ENCODE measurements at places on chromosomes 6 and 20.

DNA sequence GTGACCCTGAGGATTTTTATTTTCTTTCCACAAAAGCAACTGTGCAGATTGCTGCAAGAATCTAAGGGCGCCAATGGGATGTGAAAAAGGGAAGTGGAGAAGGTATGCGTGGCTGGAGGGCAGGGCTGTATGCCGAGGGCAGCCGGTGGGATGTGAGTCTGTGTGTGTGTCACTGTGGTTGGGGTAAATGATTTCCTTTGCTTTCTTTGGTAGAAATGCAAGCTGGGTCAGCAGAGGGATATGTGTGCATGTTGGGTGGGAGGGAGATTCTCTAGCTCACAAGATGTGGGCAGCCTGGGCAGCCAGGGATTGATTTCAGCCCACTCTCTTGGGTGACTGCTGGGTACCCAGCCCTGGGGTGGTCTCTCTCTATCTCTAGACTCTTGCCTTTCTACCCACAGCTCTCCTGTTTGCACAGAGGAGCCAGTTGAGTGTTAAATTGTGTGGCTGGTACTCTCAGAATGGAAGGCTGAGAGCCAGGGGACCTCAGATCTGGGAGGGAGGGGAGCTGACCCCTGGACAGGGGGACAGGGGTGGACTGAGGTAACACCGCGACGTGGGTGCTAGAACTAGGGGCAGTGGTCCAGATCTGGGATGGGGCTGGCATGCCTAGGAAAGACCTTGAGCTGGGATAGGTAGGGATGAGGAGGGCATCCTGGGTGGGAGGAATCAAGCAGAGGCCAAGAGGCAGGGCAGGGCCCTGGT is 136.8 kb upstream of the RNF24 start:
- no peak for DNase-seq

GRCh38 chr6:108667993-108668392 is 107.3 kb downstream of the FOXO3 start:
- DNase-seq = no peak

DNA sequence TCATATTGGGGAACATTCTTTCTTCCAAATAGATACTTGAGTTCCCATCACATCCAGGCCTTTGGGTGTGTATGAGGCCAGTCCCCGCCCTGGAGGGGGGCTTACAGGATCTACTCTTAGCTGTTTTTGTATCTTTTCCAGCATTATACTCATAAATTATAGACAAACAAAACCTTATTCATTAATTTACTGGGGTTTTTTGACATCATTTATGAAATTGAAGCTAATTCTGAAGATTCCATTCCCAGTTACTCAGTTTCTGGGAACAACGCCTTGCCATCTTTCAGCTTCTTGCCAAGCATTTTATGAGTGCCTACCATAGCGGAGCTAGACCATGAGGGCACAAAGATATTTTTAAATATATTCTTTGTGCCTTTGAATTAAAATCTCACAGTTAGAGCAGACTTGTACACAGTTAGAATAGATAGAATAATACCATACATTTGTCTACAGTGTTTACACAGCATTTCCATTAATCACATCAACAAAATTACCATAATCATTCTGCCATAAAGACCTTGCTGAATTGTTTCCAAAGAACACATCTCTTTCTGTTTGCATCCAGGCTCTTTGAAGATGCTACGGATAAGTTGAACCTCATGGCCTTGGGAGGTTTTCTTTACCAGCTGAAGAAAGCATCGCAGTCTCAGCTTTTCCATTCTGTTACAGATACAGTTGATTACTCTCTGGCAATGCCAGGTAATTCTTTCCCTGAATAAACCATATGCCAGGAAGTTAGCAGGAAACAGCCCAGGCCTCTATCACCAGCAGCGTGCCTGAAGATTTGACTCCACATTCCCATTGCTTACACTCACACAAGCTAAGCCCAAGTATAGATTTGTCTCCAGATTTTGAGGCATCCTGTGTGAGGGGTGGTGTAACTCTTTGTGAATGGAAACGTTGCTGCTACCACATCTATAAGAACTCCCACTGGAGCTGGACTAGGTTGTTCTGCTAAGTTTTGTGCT is 75.4 kb upstream of the PBOV1 start:
- DNase-seq = no peak

DNA sequence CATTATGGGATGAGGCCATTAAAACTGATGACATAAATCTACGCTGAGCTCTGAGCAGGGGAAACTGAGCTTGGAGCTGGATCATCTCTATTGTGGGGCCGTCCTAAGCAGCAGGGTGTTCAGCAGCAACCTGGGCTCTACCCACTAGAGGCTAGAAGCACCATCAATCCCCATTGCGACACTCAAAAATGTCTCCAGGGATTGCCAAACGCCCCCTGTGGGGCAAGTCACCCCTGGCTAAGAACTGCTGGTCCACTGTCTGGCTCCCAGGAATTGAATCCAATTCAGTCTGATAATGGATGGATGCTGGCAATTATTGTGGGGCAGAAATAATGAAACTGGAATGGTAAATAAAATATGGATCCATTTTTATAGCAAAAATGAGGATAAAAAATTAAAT is 38.2 kb downstream of the PMEPA1 start:
- DNase-seq = no peak

- DNase-seq = no peak
Observed at GRCh38 chr6:31582230-31582643, at the start of gene LTB. Gene LTB, minus strand, starts transcription at chr6:31582424. Its CDS starts 7 bp downstream, at chr6:31582417.

- no peak for DNase-seq
Observed at GRCh38 chr6:41197234-41197633, 3.7 kb downstream of the TREML2 start.

- no peak for DNase-seq
Observed at GRCh38 chr20:49630396-49630951, 62.5 kb upstream of the PTGIS start.

DNA sequence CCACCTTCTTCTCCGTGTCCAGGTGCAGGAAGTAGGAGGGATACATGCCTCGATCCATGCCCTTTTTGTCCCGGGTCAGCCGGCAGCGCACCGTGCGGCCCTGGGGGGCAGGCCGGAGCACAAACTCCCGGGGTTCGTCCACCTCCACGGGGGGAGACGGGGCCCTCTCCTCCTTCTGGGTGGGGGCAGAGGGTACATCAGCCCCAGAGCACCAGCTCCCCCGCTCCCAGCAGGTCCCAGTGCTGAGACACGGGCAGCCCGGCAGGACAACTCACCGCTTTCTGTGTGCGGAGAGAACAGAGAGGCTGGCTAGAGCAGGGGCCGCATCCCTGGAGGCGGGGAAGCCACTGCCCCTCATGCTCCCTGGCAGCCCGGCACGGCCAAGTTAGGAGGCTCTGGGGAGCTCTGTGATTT is 6.7 kb downstream of the TULP1 start:
- no peak for DNase-seq

DNA sequence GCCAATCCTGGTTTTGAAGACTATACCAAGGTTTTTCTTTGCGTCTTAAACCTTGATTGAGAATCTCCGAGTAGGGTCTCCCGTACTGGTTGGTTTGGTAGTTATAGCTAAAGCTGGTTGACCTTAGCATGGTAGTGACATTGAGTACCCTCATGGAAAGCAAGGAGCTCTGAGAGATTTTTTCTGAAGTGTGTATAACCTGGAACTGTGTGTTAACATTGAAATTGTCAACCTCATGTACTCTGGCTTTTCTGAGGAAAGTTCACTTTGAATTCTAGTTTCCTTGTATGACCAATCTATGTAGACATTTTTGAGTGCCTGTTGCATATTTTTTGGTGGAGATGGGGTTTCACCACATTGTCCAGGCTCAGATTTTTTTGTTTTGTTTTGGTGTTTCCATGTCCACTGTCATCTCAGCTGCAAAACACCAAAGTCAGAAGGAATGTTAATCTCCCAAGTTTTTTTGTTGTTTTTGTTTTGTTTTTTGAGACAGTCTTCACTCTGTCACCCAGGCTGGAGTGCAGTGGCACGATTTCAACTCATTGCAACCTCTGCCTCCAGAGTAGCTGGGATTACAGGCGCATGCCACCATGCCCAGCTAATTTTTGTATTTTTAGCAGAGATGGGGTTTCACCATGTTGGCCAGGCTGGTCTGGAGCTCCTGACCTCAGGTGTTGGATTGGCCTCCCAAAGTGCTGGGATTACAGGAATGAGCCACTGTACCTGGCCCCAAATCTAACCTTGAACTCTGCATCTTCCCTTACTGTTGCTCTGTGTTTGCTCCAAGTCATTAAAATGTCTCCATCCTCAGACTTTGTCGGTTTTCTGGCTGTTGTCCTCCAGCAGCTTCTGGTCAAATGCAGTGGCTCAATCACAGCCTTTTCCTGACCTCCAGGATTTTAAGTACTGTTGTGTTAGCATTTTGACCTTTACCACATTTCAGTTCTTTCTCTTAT is 4.3 kb downstream of the RPS12 start:
- DNase-seq = no peak

GRCh38 chr6:107585815-107586435 is 96.0 kb downstream of the SOBP start:
- DNase-seq = no peak

- DNase-seq = no peak
Observed at GRCh38 chr6:42845327-42845694, 34.1 kb upstream of the RPL7L1 start.

DNA sequence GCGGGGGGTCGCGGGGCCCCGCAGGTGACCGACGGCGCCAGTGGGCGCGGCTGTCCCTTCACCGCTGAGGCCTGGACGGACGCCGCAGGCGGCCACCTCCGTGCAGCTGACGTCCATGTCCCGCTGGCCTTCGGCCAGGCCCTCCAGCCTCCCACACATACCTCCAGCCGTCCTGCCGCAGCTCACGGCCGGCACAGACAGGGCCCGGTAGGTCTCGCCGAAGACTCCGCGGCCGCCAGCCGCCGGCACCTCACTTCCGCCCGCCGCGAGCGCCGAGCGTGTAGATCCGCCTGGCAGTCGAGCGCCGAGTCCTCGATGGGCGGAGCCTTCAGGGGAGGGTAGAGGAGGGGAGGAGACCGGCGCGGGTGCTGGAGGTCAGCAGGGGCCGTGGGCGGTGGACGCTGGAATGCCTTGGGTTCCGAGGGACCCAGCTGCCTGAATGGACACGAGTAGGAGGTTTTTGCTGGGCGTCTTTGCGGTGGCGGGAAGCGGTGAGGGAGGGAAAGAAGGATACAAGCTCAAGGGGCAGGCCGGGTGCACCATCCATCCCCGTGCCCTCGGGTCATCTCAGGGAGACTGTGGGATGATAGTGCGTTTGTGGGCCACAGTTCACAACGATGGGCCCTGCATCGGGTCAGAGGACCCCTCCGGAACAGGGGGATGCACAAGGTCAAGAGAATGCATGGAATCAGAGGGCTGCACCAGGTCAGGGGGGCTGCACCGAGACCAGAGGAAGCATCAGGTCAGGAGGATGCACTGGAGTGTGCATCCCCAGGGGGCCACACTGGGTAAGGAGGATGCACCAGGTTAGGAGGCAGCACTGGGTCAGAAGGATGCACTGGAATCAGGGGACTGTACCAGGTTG is at the start of gene EXOC2:
EXOC2 (minus strand) TSS at position 282 of the 865 bp plus-strand sequence. CDS start 55,321 bp downstream, outside the sequence.
- peak; percentile 98 for DNase-seq

DNA sequence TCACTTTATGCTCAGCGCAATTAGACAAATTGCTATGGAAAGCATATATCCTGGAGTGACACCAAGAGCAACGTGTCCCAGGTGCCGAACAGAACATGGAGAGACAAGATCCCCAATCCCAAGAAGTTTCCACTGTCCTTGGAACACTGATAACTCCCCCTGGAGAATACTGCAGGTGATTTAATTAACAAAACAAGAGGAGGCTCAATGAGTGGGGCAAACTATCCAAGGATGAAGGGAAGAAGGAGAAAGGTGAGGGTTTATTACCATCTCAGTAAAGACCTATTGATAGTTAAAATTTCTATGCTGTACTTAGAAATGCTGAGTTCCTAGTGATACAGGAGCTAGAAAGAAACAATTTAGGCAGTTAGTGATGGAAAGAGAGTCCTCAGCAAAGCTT is 35.7 kb downstream of the EDN1 start:
- DNase-seq = no peak

DNA sequence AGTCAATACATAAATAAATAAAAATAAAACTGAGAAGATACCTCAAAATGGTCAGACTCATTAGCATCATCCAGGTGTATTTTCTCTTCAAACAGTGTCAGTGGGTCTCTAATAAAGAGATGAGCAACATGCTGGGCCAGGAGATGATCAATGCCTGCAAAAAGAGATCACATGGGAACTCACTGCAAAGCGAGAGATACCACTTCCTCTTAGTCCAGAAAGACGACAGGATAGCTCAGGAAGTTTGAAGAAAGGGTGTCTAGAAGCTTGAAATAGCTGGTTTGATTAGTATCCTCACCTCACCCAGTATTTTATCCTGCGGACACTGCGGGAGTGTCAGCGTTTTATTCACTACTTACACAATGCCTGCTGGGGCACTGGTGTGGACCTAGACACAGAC is 38.0 kb downstream of the GCLC start:
- DNase-seq = no peak

- DNase-seq = no peak
Observed at GRCh38 chr6:79440598-79440997, 96.6 kb downstream of the LCA5 start.

DNA sequence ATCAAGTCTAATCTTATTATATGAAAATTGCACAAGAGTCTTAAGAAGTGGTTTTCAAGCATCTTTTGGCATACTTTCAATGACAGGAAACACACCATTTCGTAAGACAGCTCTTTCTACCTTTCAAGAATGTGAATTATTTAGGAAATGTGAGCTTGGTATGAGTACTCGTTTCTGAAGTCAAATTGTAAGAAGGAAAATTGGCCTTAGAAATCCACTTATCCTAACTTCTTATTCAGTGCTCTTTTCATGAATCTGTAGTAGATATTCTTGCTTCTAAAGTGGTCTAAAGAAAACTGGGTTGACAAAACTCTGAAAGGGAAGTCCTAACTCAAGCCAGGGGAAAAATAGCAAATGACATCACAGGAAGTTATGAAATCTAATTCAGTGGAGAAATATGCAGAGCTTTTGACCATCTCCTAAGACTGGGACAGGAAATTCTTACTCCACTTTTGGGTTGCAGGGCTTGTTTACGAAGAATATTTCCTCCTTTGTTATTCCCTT is 38.5 kb upstream of the OGFRL1 start:
- DNase-seq = no peak

DNA sequence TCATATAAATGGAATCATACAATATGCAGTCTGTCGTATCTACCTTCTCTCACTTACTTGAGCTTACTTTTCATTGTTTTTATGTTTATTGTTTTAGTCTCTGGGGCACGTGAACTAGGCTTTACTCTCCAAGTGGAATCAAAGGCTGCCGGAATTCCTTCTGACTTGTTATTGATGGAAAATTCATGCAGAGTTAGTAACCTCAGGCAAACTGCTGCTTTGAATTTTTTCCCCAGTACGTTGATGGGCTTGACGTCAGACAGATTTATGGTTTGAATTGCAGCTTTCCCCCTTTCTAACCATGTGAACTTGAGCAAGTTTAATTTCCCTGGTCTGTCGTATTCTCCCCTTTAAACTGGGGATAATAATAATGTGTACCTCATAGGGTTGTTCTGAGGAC is 68.6 kb downstream of the ZDHHC14 start:
- no peak for DNase-seq
